ENCODE measurements at places on chromosomes 4 and X.

- no peak for DNase-seq
These were observed 92.5 kb downstream of the FAM13A start for GRCh38 chr4:88964450-88964849.

DNA sequence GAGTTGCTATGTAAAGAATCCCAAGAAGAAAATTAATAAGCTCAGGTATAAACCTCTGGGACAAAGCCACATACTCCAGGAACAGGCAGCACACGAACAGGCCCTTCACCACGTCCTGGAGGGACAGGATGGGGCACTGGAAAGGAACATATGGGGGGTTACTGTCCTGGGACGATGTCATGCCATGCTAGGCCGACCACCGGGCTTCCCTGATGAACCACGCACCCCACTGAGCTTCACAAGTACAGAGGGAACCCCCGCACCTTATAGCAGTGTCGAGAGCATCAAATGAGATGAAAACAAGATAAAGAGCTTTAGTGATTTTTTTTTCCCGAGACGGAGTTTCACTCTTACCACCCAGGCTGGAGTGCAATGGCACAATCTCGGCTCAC lies 19.1 kb downstream of the NOP14 start:
- no peak for DNase-seq

- DNase-seq: no peak
These were observed 370.4 kb downstream of the INPP4B start for GRCh38 chr4:142475663-142476062.

DNA sequence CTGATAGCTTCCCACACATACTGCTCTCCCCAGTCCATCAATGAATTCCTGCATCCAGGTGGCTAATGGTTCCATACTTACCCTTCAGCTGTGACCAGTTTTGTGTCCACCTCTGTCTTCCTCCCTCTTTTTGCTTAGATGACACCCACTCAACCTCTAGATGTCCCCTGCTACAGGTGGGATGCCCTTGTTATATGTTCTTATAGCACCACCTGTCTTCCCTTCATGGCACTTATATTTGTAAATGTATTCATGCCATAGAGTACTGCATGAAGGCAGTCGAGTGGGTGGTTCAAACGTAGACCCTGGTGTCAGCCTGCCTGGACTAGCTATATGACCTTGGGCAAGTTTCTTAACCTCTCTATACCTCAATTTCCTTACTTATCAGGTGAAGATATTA lies 6.5 kb upstream of the USP46 start:
- no peak for DNase-seq

- no peak for DNase-seq
These were observed 2.8 kb upstream of the CLCN5 start for GRCh38 chrX:49919617-49920016.

DNA sequence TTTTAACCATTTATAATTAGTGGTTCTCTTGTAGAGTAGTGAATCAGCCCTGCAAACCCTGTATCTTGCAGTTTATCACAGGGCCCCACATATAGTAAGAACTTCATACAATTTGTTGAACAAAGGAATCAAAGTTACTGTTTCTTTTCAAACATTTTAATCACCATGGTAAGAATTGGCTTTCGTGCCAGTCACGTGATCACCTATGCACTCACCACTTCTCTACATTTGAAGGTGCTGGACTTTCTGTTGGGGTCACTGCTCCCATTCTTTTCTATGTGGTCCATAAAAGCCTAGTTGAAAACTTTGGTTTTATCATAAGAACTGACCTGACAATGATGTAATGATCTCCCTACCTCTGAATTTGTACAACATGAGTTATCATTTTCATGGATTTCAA lies 426.4 kb upstream of the CPEB2 start:
- no peak for DNase-seq

DNA sequence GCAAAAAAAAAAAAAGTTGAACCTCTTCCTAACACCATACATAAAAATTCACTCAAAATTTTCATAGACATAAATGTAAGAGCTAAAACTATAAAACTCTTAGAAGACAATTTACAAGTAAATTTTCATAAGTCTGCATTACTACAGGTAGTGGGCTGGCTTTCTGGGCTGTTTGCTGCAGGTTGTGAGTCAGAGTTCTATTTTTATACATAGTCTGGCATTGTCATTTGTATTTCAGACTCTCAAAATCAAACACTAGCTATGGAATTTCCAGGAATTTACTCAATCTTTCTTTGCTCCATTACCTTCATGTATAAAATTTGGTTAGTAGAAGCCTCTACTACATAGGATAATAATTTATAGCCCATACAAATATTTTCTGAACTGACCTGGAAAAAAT lies 227.2 kb downstream of the COX18 start:
- DNase-seq: peak; percentile 1

DNA sequence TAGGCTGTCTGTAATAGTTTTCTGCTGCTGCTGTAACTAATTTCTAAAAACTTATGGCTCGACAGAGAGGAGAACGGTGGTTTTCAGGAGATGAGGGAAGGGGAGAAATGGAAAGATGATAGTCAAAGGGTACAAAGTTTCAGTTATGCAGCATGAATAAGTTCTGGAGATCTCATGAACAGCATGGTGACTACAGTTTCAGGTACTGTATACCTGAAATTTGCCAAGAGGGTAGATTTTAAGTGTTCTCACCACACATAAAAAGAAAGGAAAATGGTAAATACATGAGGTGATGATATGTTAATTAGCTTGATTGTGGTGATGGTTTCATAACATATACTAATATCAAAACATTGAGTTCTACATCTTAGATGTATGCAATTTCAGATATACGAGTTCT lies 34.9 kb downstream of the DRD5 start:
- no peak for DNase-seq

DNA sequence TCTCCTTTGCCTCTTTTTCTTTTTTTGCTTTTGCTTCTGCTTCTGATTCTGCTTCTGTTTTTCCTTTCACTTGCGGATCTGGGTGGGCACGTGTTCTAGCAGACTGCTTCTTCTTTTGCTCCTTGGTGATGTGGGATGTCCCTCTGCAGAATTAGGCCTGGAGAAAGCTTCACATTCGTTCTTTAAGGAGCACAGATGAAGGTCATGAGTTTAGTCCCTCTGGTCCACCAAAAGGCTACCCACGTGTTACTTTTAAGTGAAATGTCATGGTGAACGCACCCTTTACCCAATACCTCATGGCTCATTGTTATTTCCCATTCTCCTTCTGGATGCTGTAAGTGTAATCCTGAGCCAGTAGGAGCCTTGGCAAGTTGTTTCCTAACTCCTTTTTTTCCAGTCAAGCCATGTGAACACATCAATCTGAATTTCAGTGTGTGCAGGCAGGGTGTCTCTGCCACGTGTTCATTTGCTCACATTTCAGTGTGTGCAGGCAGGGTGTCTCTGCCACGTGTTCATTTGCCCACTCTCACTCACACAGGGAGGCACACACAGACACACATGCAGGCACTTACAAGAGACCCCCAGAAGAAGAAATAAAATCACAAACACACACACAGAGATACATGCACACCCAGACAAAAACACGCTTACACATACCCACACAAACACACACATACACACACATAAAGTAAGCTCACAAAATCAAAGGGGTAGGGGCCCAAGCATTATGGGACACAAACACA lies 36.9 kb downstream of the NBDY start:
- no peak for DNase-seq

DNA sequence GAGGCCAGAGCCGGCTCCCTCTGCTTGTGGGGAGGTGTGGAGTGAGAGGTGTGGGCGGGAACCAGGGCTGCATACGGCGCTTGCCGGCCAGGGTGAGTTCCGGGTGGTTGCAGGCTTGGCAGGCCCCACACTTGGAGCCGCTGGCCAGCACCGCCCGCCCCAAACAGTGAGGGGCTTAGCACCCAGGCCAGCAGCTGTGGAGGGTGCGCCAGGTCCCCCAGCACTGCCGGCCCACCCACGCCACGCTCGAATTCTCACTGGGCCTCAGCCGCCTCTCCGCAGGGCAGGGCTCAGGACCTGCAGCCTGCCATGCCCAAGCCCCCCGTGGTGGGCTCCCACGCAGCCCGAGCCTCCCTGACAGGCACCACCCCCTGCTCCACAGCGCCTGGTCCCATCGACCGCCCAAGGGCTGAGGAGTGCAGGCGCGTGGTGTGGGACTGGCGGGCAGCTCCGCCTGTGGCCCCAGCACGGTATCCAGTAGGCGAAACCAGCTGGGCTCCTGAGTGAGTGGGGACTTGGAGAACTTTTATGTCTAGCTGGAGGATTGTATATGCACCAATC lies 275.3 kb downstream of the RAPGEF2 start:
- no peak for DNase-seq

Data from putamen (tissue), 1 donor.